ENCODE measurements at places on chromosomes 3 and 15. TPM values are rescaled to one million over a fixed set of nuclear protein-coding genes. Genes with fewer than 3 reads are reported as not detected.

GRCh38 chr3:40637906-40638305, 113.1 kb downstream of the ZNF621 start:
- DNase-seq = no peak

DNA sequence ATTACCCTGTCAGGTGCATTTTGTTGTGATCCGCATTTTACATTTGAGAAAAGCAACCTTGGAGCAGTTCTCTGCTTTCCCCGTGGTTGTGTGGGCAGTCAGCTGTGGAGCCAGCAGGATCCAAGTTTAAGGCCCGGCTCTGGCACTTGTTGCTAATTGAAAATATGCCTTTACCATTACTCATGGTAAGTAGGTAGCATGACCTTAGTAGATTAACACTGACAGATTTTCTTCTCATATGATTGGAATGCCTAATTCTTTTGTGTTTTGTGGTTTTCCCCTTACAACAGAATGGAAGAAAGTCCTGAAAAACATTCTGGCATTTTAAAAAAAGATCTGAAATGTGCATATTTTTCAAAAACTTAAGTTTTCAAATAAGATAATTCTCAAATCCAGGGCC, 246.5 kb upstream of the LRRN1 start:
- no peak for DNase-seq

GRCh38 chr3:72549761-72550581, 298.3 kb downstream of the SHQ1 start:
- no peak for DNase-seq

DNA sequence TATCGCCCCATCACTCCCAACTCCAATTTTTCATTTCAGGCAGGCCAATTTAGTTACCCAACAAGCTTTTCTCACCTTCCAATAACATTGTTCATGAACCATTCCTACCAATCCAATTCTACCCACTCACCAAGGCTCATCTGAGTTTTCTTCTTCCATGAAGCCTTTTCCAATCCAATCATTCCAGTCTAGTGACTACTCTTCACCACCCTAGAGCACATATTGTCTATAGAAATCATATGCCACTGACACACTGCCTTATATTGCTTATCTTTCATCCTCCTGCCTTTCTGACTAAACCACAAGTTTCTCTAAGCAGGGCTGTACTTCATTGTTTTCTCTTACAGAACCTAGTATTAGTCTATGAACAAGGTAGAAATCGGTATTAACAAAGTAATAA, 11.4 kb downstream of the CCDC14 start:
- no peak for DNase-seq

Gene CCR8
- not detected for total RNA-seq

Gene IP6K1
- 32.0 TPM for total RNA-seq

Gene ADAMTS9
- total RNA-seq = 153 TPM
